Stomach (tissue), 19 donors: ENCODE measurements at places on chromosomes 4 and X.

GRCh38 chr4:150012851-150013360 is 65.3 kb upstream of the DCLK2 start:
- no peak for DNase-seq

DNA sequence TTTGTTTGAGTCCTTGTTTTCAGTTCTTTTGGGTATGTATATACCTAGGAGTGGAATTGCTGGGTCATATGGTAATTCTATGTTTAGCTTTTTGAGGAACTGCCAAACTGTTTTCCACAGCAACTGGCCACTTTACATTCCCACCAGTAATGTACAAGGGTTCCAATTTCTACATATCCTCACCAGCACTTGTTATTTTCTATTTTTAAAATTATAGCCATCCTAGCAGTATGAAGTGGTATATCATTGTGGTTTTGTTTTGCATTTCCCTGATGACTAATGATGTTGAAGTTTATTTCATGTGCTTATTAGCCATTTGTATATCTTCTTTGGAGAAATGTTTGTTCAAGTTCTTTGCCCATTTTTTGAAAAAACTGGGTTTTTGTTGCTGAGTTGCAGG is 39.6 kb downstream of the TMEM164 start:
- no peak for DNase-seq

- DNase-seq, result no peak
Observed at GRCh38 chr4:74161666-74162450, 3.9 kb downstream of the MTHFD2L start.

DNA sequence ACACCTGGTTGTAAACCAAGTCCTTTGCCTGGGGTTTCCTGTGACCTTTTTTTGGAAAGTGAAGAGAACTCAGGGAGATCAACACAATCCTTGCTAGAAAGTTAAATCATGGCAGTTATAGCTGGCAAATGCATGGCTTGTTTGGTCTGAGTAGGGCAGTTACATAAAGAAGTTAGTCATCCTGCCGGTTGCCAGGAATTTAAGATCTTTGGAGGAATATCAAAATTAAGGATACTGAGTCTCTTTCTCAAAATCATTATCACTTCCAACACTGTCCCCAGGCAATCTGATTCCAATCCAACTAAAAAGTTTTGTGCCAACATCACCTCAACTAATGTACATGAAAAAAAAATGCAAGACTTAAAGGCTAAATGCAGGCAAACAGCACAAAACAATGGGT is 40.3 kb downstream of the C4orf54 start:
- DNase-seq, result no peak

DNA sequence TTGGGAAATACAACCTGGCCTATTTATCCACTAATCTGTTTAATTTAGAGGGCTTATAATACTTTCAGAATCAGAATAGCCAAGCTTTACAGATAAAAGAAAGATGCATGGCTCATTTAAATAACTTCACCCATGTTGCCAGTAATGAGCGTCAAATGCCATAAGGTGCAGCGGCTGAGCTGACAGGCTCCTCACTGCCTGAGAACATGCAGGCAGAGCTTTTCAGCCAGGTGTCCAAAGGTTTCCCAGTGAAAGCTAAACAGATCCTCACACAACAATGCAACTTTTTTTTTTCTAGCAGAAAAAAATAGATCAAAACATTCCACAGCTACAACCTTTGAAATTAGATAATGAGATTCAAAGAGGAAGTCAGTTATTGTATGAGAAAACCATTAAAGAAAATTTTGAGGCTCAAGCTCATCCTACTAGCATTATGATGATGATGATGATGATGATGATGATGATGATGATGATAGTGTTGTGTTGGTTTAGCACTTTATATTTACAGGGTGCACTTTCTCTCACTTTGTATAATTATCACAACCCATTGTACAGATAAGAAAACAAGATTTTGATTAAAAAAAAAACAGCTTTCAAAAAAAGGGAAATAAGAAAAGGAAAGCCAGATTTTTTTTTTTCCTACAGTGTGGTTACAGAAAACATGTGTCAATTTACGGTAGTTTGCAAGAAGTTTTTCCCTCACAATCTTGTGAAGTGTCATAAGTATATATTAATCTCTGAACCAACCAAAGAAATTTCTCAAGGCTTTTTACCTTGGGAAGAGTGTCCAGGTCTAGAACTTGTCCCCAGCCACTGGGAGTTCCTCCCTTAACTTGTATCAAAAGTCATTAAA is 12.2 kb upstream of the TNIP3 start:
- no peak for DNase-seq

DNA sequence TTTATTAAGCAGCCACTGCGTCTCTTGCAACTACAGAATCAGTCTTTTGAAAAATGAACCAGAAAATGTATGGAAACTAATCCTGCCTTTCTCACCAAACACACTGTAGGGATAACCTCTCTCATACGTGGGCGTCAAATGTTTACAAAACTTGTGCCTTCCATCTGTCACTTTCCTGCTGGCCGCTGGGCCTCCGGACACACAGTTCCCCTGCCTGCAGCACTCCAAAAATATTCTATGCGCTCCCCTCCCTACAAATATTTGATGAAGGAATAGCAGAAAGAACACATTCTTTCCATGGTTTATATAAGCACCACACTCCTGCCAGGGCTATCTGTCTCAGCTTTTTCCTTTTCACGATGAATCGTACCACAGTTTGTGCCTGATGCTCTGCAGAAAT is 14.9 kb upstream of the CYTL1 start:
- DNase-seq, result peak; percentile 38

- DNase-seq, result no peak
Observed at GRCh38 chr4:87904639-87905160, 70.8 kb upstream of the SPP1 start.

- no peak for DNase-seq
Observed at GRCh38 chr4:53706422-53707032, 115.2 kb upstream of the LNX1 start.

- DNase-seq, result no peak
Observed at GRCh38 chrX:129760155-129760554, 19.6 kb upstream of the SASH3 start.

- no peak for DNase-seq
Observed at GRCh38 chr4:26073886-26074560, 160.0 kb downstream of the SMIM20 start.

GRCh38 chrX:45266456-45266855 is 65.8 kb upstream of the DIPK2B start:
- no peak for DNase-seq

DNA sequence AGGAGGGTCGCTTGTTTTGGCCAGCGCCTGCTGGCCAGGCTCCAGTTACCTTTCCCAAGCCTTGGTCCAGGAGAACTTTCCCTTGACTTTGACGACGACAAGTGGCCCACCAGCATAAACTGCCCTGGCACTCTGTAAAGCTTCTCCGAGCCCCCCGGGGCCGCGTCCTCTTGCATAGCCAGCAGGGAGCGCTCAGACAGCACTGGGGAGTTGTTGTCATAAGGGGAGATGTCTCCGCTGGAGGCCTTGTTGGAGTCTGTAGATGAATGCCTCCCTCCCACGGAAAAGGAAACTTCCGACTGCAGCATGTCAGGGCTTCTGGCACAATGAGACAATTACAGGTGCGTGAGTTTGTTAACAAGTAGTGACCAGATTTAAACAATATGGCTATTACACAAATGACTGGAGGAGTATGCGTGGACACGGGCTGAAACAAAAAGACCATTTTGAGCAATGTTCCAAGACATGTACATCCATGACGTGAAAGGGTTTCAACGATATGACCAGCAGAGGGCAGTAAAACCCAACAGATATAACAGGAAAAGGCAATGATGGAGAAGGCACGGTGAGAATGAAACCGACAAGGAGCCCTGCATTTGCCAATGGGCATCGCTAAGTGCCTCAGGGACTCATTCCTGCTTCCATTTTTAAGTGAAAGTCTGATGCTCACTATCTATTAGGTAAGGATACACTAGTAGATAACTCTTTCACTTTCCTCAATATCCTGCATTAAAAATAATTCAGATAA is 33.0 kb downstream of the HCCS start:
- DNase-seq, result peak; percentile 67

DNA sequence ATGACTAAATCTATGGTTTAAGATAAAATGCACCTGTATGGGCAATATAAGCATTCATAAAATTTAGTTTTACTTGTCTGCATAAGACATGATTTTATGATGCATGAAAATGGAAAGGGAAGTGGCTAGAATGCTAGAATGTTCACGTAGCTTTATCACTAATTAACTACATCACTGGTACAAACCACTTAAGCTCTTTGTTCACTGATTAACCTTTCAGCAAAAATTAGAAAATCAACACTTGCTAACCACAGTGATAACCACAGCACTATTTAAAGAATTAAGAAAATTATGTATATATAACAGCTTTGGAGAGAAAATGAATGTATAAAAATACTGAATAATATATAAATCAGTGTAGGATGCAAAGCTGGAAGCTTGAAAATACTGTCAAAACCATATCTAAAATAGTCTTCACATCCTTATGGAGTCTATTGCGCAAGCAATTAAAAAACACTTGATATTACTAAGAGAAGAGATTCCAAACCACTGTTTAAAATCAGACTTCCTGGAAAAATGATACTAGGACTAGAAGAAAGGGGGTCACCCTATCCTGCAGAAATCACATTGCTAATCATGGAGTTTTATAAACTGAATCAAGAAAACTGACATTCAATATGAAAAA is 51.9 kb downstream of the EFHC2 start:
- no peak for DNase-seq

GRCh38 chrX:55144697-55145096 is 55.9 kb downstream of the PAGE2 start:
- DNase-seq, result no peak

GRCh38 chr4:71366766-71367165 is 27.9 kb downstream of the SLC4A4 start:
- no peak for DNase-seq

DNA sequence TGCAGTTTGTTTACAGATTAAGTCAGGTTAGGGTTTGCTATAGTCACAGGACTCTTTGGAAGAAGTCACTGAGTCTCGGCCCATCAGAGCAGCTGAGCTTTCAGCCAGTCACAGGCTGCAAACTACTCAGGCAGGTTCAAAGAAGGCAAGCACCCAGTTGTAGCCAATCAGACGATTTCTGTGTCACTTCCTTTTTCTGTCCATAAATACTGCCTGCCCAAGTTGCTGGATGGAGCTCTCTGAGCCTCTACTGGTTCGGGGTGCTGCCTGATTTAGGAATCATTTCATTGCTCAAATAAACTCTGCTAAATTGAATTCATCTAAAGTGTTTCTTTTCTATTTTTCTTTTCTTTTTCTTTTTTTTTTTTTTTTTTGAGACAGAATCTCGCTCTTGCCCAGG is 7.3 kb upstream of the SH3BP2 start:
- DNase-seq, result no peak

DNA sequence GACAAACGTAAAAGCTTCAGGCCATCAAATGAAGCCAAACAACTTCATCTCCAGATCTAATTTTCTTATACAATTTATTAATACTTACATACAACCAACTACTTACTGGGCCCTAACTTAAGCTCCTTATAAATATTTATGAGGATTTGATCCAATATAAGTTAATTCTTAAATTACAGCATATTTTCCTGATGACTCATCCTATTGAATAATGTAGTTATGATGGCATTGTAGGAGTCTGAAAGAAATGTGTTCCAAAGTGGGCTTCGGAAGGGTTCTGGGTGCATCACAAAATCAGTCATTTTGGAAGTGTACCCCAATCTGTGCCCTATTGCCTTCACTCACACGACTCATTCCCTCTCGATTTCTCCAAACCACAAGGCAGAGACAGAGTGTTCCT is 455.1 kb upstream of the CTSO start:
- DNase-seq, result no peak

GRCh38 chr4:54924891-54925290 is 200.5 kb downstream of the KDR start:
- DNase-seq, result no peak

DNA sequence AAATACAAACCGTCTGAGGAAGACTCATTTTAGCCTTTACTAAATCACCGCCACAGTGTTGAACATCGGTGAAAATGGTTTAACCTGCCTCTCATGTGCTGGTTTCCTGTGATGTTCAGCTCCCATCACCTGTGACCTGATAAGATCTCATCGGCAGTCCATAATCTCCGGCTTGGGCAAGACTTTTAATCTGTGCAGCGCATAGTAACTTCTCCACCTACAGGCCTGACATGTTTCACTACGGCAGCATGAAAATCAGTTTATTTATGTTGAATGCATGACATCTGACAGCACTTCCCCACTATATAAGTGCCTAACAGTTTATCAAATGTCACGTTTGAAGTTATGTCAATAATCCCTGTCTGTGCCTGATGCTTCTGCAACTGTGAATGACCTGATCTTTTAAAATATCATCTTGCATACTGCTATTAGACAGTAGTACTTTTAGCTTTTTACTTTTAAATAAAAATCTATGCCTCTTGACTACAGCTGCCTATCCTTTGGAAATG is 1919.8 kb upstream of the AGA start:
- DNase-seq, result no peak

DNA sequence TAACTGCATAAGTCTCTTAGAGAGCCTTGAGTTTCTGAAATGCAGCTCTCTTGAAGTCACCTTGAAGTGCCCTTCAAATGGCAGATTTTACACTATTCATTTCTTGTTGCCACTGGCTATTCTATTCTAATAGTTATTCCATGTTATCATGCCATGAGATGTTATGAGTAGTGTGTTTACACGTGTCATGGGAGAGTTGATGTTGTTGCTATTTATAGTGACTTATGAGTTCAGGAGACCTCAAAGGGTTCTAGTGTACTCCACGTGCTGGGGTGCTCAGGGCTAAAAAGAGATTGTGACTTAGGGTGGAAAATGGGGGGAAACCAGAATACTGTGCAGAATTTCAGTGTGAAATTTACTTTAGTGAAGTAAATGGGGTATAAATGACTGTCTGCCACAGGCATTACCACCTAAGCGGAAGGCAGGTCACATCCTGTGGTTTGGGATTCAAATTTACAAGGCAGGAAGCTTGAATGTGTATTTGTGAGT is 77.1 kb upstream of the SLC4A4 start:
- no peak for DNase-seq

DNA sequence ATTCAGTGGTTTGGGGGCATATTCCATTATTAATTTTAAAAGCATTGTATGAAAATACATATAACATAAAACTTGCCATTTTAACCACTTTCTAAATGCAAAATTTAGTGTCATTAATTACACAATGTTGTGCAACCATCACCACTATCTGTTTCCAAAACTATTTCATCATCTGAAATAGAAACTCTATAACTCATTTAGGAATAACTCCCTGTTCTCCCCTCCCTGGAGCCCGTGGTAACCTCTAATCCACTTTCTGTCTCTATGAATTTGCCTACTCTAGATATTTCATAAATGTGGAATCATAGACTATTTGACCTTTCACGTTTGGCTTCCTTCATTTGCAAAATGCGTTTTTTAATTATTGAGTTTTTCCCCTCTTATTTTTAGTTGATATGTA is 101.4 kb upstream of the GPC4 start:
- no peak for DNase-seq

DNA sequence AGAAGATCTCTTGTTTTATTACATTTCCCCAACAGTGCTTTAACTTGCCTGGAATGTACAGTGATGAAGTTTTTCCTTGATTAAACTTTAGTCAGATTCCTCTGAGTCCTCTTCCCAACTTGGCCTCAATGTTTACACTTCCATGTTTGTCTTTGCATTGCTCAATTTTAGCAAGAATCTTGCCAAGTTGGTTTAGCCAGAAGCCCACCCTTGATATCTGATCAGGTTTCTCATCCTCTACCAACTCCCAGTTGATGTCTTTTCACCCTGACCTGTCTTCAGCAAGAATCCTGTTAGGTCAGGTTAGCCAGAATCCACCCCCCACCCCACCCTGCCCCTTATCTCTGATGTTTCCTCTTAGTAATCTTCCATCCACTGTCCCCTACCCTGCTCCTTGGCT is 120.9 kb downstream of the MBNL3 start:
- DNase-seq, result no peak
